NCI-H1694 treated with DMSO at 0.1 percent for 48 hours (cell line): ENCODE measurements at places on chromosomes 7 and 10.

DNA sequence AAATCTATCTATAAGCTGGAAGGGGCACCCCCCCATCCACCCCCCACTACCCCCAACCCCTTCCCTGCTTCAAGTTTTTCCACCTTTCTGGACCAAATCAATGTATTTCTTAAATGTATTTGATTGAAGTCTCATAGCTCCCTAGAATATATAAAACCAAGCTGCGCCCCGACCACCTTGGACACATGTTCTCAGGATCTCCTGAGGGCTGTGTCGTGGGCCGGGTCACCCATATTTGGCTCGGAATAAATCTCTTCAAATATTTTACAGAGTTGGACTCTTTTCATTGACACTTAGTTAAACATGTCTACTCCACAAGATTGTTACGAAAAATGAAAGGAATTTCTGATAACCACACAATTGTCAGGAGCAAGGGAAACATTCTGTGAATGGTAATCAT lies 215.6 kb downstream of the ADARB2 start:
- no peak for DNase-seq

DNA sequence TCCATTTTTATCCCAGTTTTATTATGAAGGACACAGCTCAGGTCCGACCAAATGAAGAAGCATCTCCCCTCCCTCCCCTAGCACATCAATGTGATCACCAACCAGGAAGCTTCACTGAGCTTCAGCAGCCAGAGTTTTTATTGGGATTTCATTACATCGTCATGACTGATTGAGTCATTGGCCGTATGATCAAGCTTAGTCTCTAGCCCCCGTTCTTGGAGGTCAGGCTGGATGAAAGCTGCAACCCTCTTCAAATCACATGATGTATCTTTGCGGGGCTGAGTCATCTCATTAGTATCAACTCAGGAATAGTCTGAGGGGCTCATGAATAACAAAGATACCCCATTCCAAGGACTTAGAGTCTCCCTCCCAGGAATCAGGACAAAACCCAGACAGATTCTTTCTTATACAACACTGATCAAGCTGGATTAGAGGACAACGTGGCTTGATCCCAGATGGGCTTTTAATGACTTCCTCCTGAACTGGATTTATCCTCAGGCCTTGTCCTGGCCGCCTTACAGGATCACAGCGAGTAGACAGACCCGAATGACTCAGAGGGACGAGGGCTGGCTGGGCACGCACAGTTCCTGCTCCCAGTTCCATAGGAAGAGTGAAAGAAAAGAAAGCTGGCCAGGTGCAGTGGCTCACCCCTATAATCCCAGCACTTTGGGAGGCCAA lies 14.5 kb downstream of the LIMK1 start:
- DNase-seq = no peak

GRCh38 chr7:105014693-105015389 lies 836 bp downstream of the KMT2E start:
- DNase-seq = peak; percentile 37

DNA sequence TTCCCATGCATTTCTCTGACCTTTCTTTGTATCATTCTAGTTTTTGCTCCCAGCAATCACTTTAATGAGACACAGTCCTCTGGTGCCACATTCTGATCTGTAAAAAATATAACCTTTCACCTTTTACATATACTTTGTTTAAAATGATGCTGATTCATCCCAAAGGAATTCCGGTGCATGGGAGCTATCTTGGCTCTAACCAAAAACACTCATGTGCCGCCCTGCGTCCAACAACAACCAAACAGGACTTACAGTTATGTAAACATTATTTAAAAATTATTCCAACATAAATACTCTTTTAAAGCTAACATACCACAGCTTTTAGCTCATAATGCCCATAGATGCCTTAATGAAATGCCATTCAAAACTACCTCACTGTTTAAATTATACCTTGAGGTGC lies 7.7 kb upstream of the OPALIN start:
- DNase-seq = no peak

DNA sequence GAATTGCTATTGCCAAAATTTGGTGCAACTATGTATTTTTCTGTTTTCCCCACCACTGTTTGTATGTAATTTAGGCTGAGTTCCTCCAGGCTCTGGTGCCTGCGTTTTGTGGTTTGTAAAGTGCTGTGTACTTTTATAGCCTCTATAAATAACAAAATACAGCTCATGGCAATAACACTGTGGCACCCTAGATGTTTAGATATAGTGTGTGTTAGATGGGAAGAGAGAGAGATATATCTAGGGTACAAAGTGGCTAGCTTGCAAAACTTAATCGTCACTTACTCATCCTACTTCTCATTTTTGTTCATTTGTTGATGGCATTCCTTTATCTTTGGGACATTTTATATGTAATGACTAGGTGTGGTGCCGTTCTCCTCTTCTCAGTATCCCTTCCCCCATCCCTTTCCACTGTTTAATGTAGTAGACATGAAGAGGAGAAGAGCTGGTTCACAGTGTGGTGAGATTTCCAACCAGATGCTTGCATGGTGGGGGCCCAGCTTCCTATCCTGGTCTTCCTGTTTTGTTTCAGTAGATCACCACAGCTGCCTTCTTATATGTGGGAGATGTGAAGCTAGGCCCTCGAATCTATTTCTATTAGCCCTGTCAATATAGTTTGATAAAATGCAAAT lies 115.0 kb downstream of the SND1 start:
- no peak for DNase-seq
